ENCODE measurements at places on chromosomes 6 and 20. TPM values are rescaled to one million over a fixed set of nuclear protein-coding genes. Genes with fewer than 3 reads are reported as not detected.

Gene SLC12A5
- not detected for total RNA-seq

DNA sequence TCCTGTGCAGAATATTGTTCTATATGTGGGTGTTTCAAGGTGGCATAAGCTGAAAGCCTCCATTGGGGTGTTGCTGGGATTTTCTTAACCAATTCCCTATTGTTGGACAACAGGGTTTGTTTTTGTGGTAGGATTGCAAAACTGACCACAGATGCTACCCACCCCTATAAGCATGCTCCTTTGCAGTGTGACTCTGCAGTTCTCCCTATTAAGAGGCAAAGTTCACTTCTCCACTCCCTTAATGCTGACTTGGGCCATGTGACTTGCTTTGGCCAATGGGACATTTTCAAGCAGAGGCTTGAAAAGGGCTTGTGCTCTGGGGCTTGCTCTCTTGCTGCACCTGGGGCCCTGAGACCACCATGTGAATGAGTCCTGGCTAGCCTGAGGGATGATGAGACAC lies 8.5 kb upstream of the ANGPT4 start:
- no peaks in the 10 kb centered on the region for H3K36me3 ChIP-seq
- no peaks in the 10 kb centered on the region for H3K27me3 ChIP-seq
- H3K4me1 ChIP-seq, result no peaks in the 10 kb centered on the region
- no peak overlapping the region for H3K27ac ChIP-seq
- DNase-seq, result no peak

Gene TP53TG5
- not detected for total RNA-seq

GRCh38 chr6:26187981-26188635 lies 100.9 kb downstream of the HFE start:
- peaks cover 18% of the 10 kb centered on the region for H3K27me3 ChIP-seq
- H3K36me3 ChIP-seq, result no peaks in the 10 kb centered on the region
- peak overlapping the region; percentile 62 for H3K4me3 ChIP-seq
- no peak for DNase-seq

DNA sequence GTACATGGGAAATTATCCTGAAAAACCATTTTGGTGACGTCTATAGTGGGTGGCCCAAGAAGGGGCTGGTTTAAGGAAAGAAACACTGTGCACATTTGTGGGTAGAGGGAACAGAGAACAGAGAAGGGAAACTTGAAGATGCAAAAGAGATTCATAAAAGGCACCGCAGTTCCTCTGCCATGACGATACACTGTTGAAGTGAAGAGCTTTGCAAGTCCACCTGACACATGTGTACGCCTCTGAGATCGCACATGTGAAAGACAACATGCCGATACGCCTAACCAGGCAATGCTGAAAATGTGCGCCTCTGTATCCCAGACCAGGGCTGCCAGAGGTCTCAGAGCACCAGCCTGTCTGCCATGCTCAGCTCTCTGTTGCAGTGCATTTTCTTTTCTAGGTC lies 180.9 kb downstream of the KIF16B start:
- no peaks in the 10 kb centered on the region for H3K27me3 ChIP-seq
- no peaks in the 10 kb centered on the region for H3K4me1 ChIP-seq
- no peak overlapping the region for H3K27ac ChIP-seq

- no peak overlapping the region for H3K27ac ChIP-seq
- H3K36me3 ChIP-seq, result no peaks in the 10 kb centered on the region
- no peaks in the 10 kb centered on the region for H3K27me3 ChIP-seq
- H3K4me1 ChIP-seq, result no peaks in the 10 kb centered on the region
- no peak overlapping the region for H3K4me3 ChIP-seq
- no peak for DNase-seq
Measured at GRCh38 chr6:84688141-84688873, 76.1 kb downstream of the TBX18 start.

- no peak overlapping the region for H3K27ac ChIP-seq
- no peak overlapping the region for H3K4me3 ChIP-seq
- no peaks in the 10 kb centered on the region for H3K4me1 ChIP-seq
- no peak for DNase-seq
- no peaks in the 10 kb centered on the region for H3K27me3 ChIP-seq
Measured at GRCh38 chr6:9405369-9405768, 970.0 kb upstream of the SLC35B3 start.

Gene NFS1
- total RNA-seq, result 41.1 TPM

DNA sequence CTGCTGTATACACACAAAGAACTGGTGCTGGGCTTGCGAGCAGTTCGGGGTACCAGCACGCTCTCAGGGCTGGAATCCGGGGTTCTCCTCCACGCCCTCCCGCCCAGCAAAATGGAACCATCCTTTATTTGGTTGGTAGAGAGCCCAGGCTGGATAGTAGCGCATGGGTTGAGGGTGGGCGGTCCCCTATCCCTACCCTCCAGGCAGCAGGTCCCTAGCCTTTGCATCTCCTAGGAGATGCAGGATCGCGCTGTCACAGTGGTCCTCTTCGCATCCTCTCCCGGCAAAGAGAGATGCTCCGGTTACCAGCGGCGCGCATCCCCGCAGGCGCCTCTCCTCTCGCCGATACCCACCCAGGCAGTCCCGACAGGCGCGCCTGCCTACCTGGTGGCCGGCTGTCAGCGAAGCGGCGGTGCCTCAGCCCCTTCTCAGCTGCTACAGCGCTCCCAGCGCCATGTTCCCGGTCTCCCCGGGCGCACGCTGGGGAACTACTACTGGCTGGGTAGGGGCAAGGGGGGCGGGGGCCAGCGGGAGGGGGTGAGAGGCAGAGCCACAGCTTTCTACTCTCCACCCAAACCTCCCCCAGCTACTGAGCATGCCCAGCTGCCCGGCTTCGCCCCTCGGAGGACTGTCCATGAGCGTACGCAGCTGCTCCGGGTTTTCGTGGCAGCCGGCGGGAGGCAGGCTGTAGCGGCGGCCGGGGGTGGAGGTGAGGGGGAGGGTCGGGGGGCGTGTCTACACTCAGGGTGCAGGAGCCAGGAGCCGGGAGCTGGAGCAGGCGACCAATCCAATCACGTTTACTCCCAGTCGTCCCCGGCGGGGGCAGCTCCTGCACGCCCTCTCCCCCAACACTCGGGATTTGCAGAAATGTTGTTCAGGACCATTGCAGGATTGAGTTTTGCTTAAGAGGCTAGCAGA lies at the start of gene PAK5:
Gene PAK5, minus strand, starts transcription at position 699 of the 918 bp plus-strand sequence. CDS start 194,748 bp downstream, outside the sequence.
- H3K27me3 ChIP-seq, result no peaks in the 10 kb centered on the region
- no peak for DNase-seq
- H3K27ac ChIP-seq, result no peak within 1 kb of the TSS

Gene ARFGEF3
- total RNA-seq, result 3.9 TPM

Gene CLPSL1
- total RNA-seq, result not detected

GRCh38 chr6:130713144-130713543 lies 114.1 kb upstream of the SMLR1 start:
- no peaks in the 10 kb centered on the region for H3K27me3 ChIP-seq
- DNase-seq, result no peak
- no peak overlapping the region for H3K4me3 ChIP-seq
- H3K36me3 ChIP-seq, result no peaks in the 10 kb centered on the region

Gene SPTLC3
- 9.2 TPM for total RNA-seq

Gene CDSN
- total RNA-seq, result not detected

DNA sequence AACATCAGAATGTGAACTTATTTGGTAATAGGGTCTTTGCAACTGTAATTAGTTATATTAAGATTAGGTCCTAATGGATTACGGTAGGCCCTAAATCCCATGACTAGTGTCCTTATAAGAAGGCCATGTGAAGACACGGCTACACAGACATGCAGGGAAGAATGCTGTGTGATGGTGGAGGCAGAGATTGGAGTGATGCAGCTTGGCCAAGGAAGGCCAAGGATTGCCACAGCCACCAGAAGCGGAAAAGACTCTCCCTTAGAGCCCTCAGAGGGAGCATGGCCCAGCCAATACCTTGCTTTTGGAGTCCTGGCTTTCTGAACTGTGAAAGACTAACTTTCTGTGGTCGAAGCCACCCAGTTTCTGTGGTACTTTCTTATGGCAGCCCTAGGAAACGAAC lies 9.7 kb upstream of the SMIM13 start:
- no peaks in the 10 kb centered on the region for H3K27me3 ChIP-seq
- no peak for DNase-seq
- H3K36me3 ChIP-seq, result no peaks in the 10 kb centered on the region

GRCh38 chr20:6925744-6926278 lies 158.3 kb downstream of the BMP2 start:
- H3K27me3 ChIP-seq, result no peaks in the 10 kb centered on the region
- DNase-seq, result no peak
- H3K36me3 ChIP-seq, result no peaks in the 10 kb centered on the region

- peaks cover 20% of the 10 kb centered on the region for H3K36me3 ChIP-seq
- H3K27ac ChIP-seq, result no peak overlapping the region
- no peaks in the 10 kb centered on the region for H3K27me3 ChIP-seq
- peaks cover 10% of the 10 kb centered on the region for H3K4me1 ChIP-seq
- DNase-seq, result no peak
Measured at GRCh38 chr20:3479759-3480615, 9.2 kb downstream of the ATRN start.

DNA sequence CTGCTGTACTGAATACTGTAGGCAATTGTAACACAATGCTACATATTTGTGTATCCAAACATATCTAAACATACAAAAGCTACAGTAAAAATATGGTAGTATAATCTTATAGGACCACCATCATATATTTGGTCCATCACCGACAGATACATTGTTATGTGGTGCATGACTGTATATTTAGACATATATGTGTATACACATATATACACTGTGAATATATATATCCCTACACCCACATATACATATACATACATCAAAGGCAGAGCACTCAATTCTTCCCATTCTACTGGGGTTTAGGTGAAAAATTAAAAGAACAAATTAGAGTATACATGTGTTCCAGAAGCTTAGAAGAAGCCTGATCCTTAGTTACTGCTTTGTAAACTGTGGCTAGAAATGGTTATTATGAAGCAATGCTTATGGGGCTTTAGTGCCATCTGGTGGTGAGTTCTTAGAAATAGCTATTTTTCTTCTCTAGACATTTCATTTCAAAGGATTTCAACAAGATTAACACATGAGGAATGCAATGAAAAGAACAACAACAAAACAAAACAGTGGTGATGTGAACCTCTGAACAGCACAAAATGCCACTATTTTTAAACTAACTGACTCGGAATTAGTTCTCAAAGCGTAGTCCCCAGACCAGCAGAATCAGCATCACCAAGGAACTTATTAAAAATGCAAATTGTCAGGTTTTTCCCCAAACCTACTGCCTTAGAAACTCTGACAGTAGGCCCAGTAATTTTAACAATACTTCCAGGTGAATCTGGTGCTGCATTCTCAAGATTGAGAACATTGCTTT lies 38.0 kb downstream of the PKHD1 start:
- H3K4me1 ChIP-seq, result no peaks in the 10 kb centered on the region
- DNase-seq, result no peak
- H3K27ac ChIP-seq, result no peak overlapping the region
- no peaks in the 10 kb centered on the region for H3K36me3 ChIP-seq
- H3K27me3 ChIP-seq, result no peaks in the 10 kb centered on the region

Gene GHRH
- total RNA-seq, result not detected

DNA sequence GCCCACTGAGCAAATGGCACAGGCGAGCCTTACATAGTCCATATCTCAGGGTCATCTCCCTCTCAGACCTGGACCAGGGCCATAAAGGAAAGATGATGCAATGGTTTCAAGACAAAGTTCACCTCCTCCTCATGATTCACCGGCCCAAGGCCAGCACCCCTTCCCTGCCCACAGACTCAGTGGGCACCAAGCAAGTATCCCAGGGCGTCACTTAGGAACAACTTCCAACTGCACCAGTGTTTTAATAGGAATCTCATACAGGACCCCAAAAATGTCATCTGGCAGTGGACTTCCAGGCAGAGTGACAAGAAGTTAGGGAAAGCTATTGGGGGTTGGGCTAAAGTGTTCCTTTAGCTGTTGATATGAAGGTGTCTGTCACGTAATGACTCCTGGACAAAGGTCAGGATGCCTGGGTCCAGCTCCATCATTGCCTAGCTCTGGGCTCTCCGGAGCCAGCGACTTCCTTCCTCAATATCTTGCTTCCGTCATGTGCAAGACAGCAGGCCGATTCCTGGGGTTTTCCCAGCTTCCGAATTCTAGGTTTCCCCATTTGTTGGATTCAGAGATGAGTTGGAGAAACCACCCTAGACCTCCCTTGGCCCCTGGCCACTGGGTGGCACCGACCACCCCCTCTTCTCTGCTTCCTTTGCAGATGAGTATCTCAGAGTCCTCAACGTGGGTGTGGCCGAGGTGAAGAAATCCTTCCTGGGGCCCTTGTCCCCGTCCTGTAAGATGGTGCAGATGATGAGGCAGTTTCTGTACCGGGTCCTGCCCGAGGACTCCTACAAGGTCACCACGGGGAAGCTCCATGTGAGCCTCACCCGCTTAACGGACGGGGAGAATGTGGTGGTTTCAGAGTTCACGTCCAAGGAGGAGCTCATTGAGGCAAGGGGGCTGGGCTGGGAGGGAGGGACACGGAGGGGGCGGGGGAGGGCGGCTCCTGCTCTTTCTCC lies 21.1 kb downstream of the PNPLA1 start:
- no peaks in the 10 kb centered on the region for H3K36me3 ChIP-seq
- DNase-seq, result no peak
- peaks cover 8% of the 10 kb centered on the region for H3K4me1 ChIP-seq
- no peak overlapping the region for H3K4me3 ChIP-seq

DNA sequence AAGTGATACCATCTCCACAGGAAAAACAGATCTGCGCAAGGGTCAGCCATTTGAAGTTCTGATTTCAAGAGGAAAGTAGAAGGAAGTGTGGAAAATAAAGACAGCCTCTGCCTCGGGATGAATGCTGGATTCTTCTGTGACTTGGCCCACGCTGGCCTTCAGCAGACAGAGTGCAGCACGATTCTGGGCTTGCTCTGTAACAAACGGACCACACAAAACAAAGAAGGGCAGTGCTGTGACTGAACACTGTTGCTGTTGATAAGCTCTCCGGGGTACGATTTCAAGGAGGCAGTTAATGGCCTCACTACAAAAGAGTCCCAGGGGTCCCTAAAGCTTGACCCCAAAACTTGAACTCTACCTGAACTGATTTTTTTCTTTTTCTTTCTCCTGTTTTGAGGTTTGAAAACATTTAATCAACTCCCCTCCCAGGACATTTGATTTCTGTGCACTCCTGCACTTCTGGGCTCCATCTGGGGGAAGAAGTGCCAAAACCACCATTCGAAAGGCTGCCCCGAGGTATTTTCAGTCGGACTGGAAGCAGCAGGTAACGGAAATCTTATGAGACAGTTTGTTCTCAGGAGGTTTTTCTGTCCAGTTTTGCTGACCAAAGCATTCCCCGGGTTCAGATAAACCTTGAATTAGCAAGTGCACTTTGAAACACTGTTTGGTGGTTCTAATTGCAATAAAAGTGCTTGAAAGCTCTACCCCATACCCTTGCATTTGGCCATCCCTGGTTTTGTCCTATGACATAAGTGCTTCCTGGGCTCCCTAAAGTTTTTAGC lies 189.6 kb downstream of the MYLK4 start:
- DNase-seq, result no peak
- H3K27ac ChIP-seq, result peak overlapping the region; percentile 73
- H3K36me3 ChIP-seq, result no peaks in the 10 kb centered on the region
- no peaks in the 10 kb centered on the region for H3K27me3 ChIP-seq
- H3K4me3 ChIP-seq, result no peak overlapping the region
- H3K4me1 ChIP-seq, result peaks cover 5% of the 10 kb centered on the region
